ENCODE measurements at places on chromosomes 16 and 17.

- no peak for DNase-seq
Observed at GRCh38 chr16:30774367-30775130, 12.4 kb downstream of the RNF40 start.

DNA sequence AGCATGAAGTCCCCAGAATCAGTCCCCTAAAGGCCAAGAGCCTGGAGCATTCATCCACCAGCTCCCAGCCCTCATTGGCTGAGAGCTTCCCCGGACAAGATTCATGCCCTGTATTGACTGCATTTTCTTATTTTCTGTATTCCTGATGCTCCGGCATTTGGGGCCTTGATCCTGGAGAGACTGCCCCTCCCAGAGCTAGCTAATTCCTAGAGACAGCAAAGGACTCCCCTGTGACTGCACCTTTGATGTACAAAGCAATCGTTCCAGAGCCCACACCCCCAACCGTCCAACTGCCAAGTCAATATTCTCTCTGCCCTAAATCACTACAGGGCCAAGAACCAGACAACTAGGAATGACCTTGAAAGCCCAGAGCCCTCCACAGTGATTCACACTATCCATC lies 93.4 kb upstream of the CDH5 start:
- DNase-seq: no peak

GRCh38 chr17:12492450-12492849 lies 173.2 kb upstream of the MYOCD start:
- no peak for DNase-seq

DNA sequence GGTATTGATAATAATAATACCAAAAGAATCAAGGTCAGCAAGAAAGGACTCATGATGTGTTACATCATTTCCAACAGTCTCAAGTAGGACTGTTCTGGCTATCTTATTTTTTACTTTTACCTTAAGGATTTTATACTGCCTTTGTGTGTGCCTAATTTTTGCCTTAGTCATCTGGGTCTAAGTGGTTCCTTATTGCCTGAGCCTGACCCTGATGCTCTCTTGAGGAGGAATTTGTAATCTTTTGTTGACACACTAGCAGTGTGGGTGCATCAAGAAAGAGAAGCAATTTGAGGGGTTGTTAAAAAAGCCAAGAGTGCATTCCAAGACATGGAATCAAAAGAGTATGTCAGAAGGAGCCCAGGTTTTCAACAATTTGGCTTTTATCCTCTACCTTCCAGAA lies 59.3 kb downstream of the TMEM100 start:
- DNase-seq: no peak

- DNase-seq: no peak
Observed at GRCh38 chr16:25925421-25925820, 233.7 kb downstream of the HS3ST4 start.

- no peak for DNase-seq
Observed at GRCh38 chr17:54840885-54841591, 59.6 kb upstream of the TOM1L1 start.

GRCh38 chr17:10251212-10251948 lies 53.0 kb upstream of the GAS7 start:
- no peak for DNase-seq

DNA sequence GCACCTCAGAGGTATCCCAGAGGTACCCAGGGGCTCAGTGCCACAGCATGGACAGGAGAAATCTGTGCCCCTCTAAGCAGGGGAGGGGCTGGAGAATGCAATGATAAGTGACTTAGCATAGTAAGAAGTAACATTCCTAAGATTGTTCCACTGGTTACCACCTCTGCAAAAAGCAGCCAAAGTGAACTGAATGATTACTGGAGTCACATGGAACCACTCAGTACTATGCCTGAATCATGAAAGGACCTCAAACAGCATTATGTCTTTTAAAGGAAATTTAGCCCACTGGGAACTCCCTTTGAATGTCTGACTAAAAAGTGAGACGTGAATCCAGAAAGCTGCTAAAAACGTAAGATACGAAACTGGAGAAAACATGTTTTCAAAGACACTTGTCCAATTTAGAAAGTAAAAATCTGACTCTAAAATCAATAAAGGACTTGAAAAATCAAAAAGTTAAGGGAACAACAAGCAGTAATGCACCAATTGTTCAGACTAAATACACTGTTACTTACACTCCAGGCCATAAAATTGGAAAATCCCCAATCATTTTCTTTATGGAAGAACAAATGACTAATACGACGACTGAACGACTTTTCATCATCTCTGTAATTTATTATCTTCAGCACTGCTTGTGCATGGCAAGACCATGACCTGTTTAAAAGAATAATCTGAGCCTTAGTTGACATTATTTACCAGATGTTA lies 38.6 kb downstream of the LITAFD start:
- DNase-seq: no peak

DNA sequence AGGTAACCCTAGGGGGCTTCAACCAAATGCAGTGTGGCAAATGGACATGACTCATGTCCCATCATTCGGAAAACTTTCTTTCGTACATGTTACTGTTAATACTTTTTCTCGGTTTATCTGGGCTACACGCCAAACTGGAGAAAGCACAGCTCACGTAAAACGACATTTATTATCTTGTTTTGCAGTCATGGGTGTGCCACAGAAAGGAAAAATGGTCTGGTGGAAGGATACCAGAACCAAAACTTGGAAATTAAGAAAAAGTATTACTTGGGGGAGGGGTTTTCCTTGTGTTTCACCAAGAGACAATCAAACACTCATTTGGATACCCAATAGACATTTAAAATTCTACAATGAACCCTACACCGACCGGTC lies 23.6 kb downstream of the ALOX15B start:
- DNase-seq: no peak

DNA sequence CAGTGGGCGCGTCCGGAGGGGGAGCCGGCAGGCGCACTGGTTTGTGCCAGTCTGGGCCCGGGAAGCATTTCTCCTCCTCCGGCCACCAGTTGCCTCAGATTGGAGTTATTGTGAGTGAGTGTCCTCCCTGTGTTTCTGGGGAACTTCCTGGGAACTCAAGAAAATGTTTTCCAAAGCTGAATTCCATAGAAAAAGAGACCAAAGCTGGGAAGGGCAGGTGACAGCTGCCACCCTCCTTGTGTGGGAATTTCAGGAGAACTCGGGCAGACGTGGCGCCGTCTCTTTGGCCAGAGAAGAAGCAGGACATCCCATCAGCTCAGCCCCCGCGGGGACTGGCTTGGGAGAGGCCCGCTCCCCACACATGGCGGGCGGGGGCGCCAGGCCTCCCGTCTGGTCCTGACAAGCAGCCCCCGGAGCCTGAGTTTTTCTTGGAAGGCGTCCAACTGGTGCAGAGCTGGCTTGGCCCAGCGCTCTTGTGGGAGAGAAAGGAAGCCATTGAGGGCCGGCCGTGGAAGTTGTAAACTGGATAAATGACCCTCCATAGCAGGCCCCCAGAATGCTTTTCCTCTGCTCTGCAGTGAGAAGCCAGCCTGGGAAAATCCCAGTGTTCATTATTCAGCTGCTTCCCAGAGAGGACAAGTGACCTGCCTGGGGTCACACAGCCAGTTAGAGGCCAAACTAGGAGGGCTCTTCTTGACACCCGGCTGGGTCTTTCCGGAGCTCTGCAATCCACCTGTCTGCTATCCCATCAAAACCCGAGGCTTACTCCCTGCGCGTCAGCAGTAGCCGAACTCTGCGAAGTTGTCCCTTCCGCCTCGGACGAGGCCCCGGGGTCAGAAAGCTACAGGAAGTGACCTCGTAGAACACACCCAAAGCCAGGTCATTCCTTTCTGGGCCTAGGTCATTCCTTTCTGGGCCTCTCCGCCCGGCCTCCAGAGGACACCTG lies 39.2 kb upstream of the GSE1 start:
- peak; percentile 49 for DNase-seq

GRCh38 chr16:86026171-86026910 lies 127.4 kb downstream of the IRF8 start:
- no peak for DNase-seq

- DNase-seq: no peak
Observed at GRCh38 chr16:83599789-83600462, 207.9 kb upstream of the HSBP1 start.
